MV-4-11 (cell line): ENCODE measurements at places on chromosomes 13 and 19.
A peak's percentile ranks its signal among the peaks of the same experiment; 100 is the strongest.

- peak; percentile 22 for DNase-seq
Observed at GRCh38 chr13:112873851-112874750, 94.9 kb upstream of the MCF2L start.

DNA sequence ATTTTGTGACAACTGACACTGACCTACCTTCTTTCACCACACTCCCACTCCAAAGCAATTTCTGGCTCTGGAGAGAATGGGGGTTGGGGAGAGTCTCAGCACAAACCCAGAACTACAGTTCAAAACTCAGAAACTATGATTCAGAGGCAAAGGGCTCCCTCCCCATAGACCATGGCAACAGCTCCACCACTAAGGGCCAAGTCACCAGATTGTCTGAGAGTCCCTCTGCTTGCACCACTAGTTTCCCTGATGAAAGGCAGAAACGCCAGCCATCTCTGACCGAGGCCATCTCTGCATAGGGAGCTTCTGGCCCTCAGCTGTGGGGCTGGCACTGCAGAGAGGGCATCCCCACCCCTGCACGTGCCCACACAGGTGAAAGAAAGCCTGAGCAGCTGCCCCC is 112.4 kb upstream of the VSTM2B start:
- DNase-seq = no peak

GRCh38 chr13:114090476-114090875 is 41.9 kb downstream of the RASA3 start:
- no peak for DNase-seq

GRCh38 chr13:66640231-66640630 is 589.9 kb downstream of the PCDH9 start:
- no peak for DNase-seq

- DNase-seq = no peak
Observed at GRCh38 chr19:49057636-49058234, at the start of gene CGB7. CGB7 (minus strand) TSS chr19:49057749; CDS start chr19:49055375, 2,374 bp downstream.

GRCh38 chr19:42199440-42200115 is 17.9 kb downstream of the DEDD2 start:
- DNase-seq = peak; percentile 87

GRCh38 chr19:4080473-4080872 is 13.8 kb upstream of the ZBTB7A start:
- DNase-seq = no peak

DNA sequence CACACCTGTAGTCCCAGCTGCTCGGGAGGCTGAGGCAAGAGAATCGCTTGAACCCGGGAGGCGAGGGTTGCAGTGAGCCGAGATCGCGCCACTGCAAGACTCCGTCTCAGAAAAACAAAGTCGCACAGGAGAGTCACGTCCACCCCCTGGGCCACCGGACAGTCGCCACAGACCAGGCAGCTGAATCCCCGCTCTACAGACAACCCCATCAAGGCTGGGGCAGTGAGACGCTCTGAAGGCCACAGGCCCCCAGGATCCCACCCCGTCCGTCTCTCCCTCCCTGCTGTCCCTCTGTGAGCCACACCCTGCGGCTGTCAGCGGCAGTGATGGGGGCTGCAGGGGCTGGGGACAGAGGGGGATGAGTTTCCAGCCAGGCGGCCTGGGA is 15.5 kb upstream of the PTBP1 start:
- no peak for DNase-seq

GRCh38 chr13:33290421-33290965 is 4.9 kb upstream of the STARD13 start:
- no peak for DNase-seq

DNA sequence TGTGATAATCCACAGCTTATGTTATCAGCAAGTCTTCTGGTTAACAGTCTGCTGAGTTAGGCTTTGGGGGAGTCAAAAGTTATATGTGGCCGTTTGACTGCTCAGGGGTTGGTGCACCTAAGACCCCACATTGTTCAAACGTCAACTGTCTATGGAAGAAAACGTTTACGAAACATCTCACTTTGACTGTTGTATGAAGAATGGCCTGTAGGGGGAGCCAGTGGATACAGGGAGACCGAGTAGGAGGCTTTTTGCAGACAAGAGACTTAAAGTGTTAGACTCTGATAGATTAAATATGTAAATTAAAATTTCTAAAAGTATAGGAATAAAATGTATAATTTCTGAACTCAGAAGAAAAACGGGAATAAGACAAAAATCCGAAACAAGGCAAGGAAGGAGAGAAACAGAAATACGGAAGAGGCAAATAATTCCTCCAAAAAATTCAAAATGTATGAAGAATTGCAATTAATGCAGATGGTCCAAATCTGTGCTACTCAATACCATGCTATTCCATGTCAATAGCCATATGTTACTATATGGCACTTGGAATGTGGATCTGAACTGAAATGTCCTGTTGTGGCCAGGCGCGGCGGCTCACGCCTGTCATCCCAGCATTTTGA is 37.8 kb downstream of the TNFSF14 start:
- peak; percentile 78 for DNase-seq

DNA sequence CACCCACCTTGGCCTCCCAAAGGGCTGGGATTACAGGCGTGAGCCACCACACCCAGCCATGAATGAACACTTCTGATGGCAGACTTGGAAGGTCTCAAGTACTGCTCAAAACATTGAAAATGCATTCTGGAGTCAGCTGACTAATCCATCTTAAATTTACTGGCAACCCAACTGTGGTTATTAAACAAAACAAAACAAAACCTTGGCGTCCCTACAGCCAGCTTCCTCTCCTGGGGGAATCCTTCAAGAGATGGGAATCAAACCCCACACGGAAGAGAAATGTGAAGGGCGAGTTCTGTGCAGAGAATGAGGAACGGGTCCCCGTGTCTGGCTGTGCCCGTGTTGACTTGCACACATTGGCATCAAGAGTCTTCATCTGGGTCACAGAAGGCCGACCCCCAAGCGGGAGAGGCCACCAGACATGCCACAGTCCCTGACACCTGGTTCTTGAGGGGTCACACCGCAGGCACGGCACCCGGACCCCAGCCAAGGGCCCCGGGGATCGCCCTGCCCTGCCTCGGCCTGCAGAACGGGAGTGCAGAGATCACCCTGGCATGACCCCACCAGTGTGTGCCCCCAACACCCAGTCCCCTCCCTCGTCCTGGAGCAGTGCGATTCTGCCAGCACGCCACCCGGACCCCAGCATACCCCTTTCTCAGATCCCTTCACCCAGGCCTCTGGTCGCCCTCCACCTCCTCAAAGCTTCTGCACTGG is 3.2 kb downstream of the MAP2K2 start:
- no peak for DNase-seq

DNA sequence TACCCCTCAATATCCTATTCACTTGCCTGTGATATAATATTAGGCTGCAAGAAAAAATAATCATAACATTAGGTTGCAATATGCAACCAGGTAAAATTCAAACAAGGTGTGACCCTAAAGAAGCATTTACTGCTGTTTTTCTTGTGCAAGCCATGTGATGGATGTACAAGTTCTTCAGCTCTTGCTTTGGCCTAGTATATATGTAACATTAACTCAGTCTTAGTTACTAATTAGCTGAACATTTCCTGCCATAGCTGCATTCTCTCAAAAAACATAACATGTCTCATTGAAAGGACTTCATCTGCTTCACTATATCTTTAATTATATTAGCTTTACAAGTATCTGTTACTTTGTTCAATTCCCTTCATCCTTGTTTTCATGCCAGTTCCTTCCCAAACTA is 406.8 kb upstream of the HTR2A start:
- no peak for DNase-seq

GRCh38 chr19:38786572-38787265 is 2.3 kb upstream of the LGALS7B start:
- no peak for DNase-seq

DNA sequence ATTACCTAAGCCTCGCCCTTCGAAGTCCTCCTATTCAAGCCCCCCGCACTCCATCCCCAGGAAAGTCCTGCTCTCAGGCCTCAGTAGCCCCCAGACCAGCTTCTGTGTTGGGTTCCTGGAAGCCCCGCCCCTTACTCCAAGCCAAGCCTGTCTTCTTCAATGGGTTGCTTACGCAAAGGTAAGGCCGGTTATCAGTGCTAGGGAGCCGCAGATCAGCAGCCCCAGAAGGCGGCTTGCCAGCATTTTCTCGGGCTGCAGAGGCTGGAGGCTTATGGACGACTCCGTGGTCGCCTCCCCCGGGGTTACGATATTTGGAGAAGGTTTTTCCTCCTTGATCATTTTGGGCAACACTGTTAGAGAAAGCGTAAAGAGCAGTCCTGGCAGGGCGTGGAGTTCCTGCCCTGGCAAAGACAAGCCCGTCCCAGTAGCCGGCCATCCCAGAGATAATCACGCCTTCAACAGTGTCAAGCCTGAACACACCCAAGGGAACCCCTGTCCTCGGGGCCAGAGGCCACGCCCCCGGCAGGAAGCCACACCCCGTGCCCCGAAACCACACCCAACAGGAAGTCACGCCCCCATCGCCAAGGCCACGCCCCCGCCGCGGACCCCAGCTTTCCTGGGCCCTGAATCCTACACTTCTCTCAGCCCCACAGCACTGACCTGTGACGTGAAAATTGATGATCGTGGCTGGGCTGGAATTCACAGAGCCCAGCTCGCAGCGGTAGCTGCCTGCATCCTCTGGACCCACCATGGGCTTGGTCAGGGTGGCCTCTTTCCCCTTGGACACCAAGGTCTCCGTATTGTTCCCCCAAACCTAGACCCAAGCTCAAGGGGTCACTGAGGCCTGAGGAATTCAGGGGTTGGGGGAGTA is 954 bp upstream of the RASIP1 start:
- no peak for DNase-seq

DNA sequence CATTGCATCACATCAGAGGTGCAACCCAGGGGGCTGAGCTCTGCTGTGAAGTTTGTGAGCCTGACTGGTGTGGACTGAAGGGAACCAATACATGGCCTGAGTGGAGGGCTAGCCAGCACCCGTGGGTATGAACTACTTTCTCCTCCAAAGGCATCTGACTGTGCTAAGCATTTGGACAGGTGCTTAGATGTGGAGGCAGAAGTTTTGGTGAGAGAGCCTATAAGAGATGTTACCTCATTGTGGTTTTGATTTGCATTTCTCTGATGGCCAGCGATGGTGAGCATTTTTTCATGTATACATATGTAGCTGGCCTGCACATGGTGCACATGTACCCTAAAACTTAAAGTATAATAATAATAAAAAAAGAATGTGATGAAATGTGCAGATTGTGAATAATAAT is 46.9 kb downstream of the TEX29 start:
- no peak for DNase-seq

GRCh38 chr19:14369399-14370168 is 11.7 kb upstream of the ADGRE5 start:
- peak; percentile 33 for DNase-seq

- no peak for DNase-seq
Observed at GRCh38 chr13:99465454-99465853, 35.8 kb upstream of the TM9SF2 start.

DNA sequence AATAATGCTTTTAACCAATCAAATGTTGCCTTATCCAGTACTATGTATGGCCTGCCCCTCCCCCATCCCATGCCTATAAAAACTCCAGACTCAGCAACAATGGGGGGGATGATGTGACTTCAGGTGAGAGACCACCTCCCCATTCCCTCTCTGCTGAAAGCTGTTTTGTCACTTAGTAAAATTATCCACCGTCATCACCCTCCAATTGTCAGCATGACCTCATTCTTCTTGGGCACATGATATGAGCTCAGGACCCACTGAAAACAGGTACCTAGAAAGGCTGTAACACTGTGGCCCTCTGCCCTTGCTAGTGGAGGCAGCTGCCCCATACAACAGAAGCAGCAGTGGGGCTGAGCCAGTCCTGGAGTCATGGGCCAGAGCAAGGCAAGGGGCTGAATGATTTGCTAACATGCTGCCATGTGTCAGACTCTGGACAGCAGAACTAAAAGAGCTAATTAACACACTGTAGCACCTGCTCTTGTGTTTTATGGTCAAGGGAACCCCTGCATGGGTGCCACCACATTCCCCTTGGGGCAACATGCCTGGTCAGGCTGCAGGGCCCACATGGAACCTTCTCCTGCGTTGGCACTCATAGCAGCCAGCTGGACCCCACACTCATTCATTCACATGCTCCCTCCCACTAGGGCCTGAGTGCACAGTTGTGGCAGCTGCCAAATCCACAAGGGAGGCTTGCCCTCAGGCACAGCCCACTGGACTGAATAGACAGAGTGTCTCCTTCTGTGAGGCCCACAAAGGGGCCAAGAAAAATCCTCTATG is 722.2 kb upstream of the PCDH20 start:
- no peak for DNase-seq

DNA sequence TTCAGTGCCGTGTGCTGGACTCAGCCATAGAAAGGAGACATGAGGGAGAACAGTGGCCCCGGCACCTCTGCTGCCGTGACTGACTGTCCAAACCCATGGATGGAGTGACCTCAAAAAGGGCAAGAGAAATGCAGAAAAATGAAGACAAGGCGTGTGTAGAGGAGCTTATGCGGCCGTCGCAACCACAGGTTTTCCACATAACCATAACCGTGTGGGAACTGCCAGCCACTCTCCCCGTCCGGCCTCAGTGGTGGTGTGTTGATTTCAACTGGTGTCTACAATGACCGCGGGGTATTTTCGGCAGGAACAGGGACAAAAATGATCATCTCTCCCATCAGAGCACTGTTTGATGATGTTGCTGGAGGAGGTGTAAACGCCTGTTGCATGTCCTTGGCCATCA is 42.9 kb upstream of the F7 start:
- DNase-seq = no peak

DNA sequence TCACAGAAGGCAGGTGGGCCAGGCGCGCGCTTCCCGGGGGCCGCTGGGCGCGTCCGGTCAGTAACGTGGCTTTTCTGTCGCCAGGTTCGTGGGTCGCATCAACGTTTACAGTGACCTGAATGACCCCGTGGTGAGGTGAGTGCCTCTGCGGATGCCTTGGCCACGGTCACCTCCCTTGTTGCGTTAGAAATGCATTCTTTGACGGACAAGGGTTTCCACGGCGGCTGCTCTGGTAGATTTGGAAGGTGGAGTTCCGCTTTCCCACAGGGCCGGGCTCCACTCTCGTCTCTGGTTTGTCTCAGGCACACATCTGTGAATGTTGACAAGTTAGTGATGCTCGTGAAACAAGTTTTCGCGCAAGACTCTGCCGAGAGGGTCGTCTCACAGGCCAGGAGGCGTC is 130.0 kb downstream of the ATP11A start:
- DNase-seq = no peak

- DNase-seq = no peak
Observed at GRCh38 chr13:111662451-111662850, 342.0 kb downstream of the TEX29 start.

- no peak for DNase-seq
Observed at GRCh38 chr13:109933476-109933875, 147.1 kb upstream of the IRS2 start.

- no peak for DNase-seq
Observed at GRCh38 chr13:45242070-45242469, 41.2 kb upstream of the KCTD4 start.

DNA sequence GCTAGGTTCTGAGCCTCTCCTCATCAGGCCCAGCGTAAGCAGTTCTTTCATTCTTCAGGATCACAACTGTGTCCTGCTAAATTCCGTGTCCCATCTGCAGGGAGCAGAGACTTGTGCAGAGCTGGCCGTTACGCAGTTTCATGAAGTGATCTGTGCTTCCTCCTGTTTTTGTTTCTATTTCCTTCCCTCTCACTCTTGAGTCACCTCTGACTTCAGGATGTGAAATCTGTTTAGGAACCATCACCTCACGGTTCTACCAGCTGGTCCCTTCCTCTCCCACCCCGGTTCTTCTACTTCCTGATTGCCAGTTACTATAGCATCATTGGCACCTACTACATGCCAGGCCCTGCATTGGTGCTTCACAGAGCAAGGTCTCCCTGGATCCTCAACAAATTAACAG is 8.5 kb downstream of the MAU2 start:
- DNase-seq = peak; percentile 92

- peak; percentile 87 for DNase-seq
Observed at GRCh38 chr19:45137179-45137761, 23.5 kb downstream of the NKPD1 start.
